Small intestine (tissue), 16 donors: ENCODE measurements at places on chromosomes 16 and 17. TPM values are rescaled to one million over a fixed set of nuclear protein-coding genes. Genes with fewer than 3 reads are reported as not detected.

DNA sequence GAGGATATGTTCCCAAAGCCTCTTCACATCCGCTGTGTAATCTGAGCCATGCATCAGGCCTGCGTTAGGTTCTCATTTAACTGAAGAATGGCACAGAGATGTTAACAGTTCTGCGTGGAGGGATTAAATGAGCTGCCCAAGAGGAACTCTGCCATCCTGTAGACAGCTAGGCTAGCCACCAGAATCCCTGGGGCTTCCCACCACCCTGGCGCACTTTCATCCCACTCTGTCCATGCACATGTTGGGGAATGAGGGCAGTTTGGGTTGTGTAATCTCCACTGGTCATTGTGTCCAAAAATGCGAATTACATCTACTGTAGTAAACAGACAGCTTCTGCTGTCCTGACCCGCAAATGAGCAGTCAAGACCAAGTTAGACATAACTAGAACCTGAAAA, 1.0 kb upstream of the GLG1 start:
- H3K4me1 ChIP-seq, result peaks cover 8% of the 10 kb centered on the region
- no peaks in the 10 kb centered on the region for H3K27me3 ChIP-seq
- H3K27ac ChIP-seq, result no peak overlapping the region
- no peaks in the 10 kb centered on the region for H3K36me3 ChIP-seq
- no peak overlapping the region for H3K4me3 ChIP-seq

PRSS33 gene
- not detected for polyA plus RNA-seq

DNA sequence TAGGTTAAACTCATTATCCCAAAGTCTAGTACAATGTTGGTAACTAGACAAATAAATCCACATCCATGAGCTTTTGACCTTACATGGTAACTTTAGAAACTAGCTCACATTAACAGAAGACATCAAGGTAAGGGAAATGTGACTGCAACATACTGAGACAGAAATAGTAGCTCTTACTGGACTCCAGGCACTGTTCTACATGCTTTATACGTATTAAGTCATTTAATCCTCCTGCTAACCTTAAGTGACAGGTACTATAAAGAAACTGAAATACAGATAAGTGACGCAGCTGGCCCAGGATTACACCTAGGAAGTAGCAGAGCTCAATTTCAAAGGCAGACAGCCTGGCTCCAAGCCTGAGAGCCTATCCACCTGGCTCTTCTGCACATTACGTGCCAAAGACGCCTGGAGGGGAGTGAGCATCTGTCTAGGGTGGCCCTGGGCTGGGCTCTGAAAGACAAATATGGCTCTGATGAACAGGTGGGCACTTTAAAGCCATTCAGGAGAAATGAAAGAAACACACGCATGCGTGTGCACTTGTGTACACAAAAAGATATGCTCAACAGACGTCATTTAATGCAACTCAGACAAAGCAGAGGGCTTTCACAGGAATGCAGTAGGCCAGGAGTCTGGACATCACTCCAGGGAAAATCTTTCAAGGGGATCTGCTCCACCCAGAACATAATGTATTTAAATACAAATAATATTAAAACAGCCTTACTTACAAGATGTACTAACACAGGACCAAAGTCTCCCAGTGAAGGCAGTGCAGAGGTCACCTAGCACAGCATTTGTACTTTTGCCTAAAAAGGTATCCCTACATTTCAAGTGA, 4.4 kb downstream of the ZC3H7A start:
- peaks cover 25% of the 10 kb centered on the region for H3K4me1 ChIP-seq
- no peaks in the 10 kb centered on the region for H3K36me3 ChIP-seq
- H3K27ac ChIP-seq, result peak overlapping the region; percentile 70
- H3K4me3 ChIP-seq, result no peak overlapping the region

- H3K36me3 ChIP-seq, result no peaks in the 10 kb centered on the region
- H3K27me3 ChIP-seq, result no peaks in the 10 kb centered on the region
- no peak overlapping the region for H3K27ac ChIP-seq
- no peak for DNase-seq
Measured at GRCh38 chr17:19744492-19744891, 3.6 kb downstream of the ALDH3A1 start.

GRCh38 chr17:27345141-27345904, 51.4 kb downstream of the WSB1 start:
- H3K36me3 ChIP-seq, result no peaks in the 10 kb centered on the region
- no peak overlapping the region for H3K27ac ChIP-seq
- no peaks in the 10 kb centered on the region for H3K4me1 ChIP-seq
- peak overlapping the region; percentile 21 for H3K4me3 ChIP-seq

SLFN14 gene
- 0.07 TPM for polyA plus RNA-seq

ABCA3 gene
- 2.5 TPM for polyA plus RNA-seq

HAP1 gene
- 0.22 TPM for polyA plus RNA-seq

RRAD gene
- polyA plus RNA-seq, result 0.83 TPM

- no peak overlapping the region for H3K27ac ChIP-seq
- no peak overlapping the region for H3K4me3 ChIP-seq
- DNase-seq, result no peak
Measured at GRCh38 chr17:68824707-68825106, 130.5 kb downstream of the ABCA8 start.

GRCh38 chr16:87815567-87815966, 49.8 kb upstream of the KLHDC4 start:
- DNase-seq, result no peak
- H3K36me3 ChIP-seq, result no peaks in the 10 kb centered on the region
- no peaks in the 10 kb centered on the region for H3K27me3 ChIP-seq
- no peak overlapping the region for H3K4me3 ChIP-seq
- H3K4me1 ChIP-seq, result no peaks in the 10 kb centered on the region
- no peak overlapping the region for H3K27ac ChIP-seq

- H3K27ac ChIP-seq, result no peak overlapping the region
- H3K27me3 ChIP-seq, result no peaks in the 10 kb centered on the region
Measured at GRCh38 chr16:82793528-82794245, 166.9 kb downstream of the CDH13 start.

ST6GALNAC2 gene
- not detected for polyA plus RNA-seq

DNA sequence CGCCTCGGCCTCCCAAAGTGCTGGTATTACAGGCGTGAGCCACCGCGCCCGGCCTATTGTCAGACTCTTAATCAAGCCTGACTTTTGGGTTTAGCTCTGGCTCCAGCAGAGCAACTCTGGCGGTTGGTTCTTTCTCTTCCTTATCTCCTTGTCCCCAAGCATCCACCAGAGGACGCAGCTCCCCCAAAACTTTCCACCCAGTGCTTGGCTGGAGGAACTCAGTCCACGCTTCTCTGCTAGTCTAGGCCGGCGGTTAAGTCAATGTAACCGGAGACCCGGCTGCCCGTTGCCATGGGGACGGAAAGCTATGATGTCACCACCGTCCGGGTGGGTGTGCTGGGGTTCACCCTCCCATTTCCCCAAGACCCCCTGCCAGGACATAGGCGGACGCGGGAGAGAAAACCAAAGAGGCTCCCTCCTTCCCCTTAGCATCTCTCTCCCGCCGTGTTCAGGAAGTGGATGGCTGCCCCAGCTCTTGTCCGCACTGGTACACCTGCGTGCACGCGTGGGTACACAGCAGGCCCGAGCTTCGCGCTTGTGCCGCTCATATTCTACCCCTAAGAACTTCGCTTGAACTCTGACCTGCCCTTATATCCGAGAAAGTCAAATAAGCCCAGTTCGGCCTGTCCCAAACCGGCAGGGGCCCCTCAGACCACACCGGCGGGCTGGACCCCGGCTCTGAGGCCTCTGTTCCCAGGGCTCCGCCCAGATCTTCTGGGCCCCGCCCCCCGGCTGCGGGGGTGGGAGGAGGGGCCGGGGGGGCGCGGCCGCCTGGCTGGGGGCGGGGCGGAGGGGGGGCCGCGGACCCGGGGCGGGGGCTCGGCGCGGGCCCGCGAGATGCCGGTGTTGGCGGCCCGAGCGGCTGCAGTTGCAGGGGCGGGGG, at the start of gene RND2:
RND2 (plus strand) TSS at position 825 of the 883 bp plus-strand sequence. CDS start 117 bp downstream, outside the sequence.
- no peaks in the 10 kb centered on the region for H3K27me3 ChIP-seq
- H3K36me3 ChIP-seq, result no peaks in the 10 kb centered on the region
- DNase-seq, result peak; percentile 69
- H3K4me1 ChIP-seq, result peaks cover 3% of the 10 kb centered on the region

CCL7 gene
- polyA plus RNA-seq, result not detected

KRTAP1-5 gene
- polyA plus RNA-seq, result not detected

DNA sequence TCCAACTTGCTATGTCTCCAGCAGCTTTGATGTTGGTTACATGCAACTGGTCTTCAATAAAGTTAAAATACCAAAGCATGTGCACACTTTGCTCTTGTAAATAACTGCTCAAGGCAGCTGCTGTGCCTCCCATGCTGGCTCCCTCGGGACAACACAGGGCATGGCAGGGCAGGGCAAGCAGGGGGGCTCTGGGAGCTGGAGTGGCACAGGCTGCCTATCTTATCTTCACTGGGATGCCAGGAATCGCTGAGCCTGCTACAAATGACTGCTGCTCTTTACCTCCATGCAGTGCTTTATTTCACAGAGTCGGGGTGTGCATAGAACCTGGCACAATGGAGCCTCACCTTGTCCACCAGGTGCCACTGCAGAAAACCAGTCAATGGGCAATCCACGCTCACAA, 21.8 kb downstream of the PEMT start:
- peaks cover 44% of the 10 kb centered on the region for H3K4me1 ChIP-seq
- no peaks in the 10 kb centered on the region for H3K27me3 ChIP-seq
- H3K27ac ChIP-seq, result no peak overlapping the region
- no peaks in the 10 kb centered on the region for H3K36me3 ChIP-seq
- no peak for DNase-seq

USP7 gene
- 39.6 TPM for polyA plus RNA-seq

DNA sequence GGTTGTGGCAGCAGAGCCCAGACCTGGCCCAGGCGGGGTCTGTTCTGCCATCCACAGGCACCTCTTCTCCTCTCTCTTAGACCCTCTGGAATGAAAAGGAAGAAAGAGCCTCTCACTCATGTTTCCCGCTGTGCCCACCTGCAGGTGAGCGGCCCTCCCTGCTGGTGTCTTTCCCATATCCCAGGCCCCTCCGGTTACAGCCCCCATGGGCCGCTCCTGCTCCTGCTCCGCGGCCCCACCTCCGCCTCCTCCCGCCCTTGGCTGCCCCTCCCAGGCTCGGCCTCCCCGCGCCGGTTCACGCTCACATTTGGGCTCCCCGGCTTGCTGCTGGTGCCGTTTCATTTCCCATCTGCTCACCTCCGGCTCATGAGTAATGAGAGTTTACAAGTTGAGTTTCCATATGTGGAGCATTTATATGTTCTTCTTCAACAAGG, 98.7 kb upstream of the SDK2 start:
- H3K4me1 ChIP-seq, result peaks cover 2% of the 10 kb centered on the region
- peaks cover 9% of the 10 kb centered on the region for H3K27me3 ChIP-seq

CARD14 gene
- polyA plus RNA-seq, result 0.81 TPM

DNA sequence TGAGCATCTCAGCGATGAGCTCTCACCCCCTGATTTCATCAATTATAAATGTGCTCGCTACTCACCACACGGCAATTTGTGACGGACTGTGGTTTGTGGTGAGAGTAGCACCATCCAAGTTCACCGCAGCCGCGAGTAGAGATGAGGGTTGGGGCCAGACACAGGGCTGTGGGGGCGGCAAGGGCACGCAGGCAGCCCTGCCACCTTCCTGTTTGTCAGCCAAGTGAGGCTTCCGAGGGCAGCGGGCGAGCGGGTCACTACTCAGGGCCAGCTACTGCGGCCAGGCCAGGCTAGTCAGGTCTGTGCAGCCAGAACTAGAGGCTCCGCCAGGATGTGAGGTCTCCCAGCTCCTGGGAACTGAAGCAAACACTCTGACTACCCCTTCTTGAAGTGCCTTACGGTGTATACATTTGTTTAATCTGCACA, 39.6 kb upstream of the MEOX1 start:
- no peaks in the 10 kb centered on the region for H3K4me1 ChIP-seq
- no peak for DNase-seq
- H3K36me3 ChIP-seq, result no peaks in the 10 kb centered on the region
- H3K27me3 ChIP-seq, result no peaks in the 10 kb centered on the region

DNA sequence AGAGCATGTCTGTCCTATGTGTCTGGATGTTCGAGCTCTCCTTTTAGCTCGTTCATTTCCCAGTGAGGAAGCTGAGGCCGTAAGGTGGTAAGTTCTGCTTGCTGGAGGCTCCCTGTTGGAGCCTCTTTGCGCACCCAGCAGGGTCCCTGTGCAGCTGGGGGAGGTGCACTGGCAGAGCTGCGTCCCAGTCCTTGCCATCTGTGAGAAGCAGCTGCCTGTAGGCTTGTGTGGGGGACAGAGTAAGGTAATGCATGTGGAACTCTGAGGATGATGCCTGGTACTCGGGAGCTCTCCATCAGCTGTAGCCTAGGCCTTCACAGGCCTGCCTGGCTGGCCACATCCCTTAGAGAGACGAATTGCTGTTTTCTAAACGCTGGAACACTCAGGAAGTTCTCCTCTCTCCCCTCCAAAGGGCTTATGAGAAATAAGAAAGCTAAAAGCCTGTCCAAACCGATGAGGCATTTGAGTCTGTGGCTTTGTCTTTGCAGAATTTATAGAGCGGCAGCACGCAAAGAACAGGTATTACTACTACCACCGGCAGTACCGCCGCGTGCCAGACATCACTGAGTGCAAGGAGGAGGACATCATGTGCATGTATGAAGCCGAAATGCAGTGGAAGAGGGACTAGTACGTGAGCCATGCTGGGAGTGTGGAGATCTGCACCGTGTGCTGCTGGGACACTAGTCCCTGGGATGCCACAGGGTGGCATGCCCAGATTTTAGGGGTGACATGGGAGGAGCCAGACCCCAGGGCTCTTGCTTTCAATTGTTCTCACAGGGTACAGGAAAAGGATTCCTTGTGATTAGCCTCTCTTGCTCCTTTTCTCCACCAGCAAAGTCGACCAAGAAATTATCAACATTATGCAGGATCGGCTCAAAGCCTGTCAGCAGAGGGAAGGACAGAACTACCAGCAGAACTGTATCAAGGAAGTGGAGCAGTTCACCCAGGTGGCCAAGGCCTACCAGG, 1.6 kb downstream of the NDUFB10 start:
- peak overlapping the region; percentile 32 for H3K27ac ChIP-seq
- no peak overlapping the region for H3K4me3 ChIP-seq
- DNase-seq, result peak; percentile 28

DNA sequence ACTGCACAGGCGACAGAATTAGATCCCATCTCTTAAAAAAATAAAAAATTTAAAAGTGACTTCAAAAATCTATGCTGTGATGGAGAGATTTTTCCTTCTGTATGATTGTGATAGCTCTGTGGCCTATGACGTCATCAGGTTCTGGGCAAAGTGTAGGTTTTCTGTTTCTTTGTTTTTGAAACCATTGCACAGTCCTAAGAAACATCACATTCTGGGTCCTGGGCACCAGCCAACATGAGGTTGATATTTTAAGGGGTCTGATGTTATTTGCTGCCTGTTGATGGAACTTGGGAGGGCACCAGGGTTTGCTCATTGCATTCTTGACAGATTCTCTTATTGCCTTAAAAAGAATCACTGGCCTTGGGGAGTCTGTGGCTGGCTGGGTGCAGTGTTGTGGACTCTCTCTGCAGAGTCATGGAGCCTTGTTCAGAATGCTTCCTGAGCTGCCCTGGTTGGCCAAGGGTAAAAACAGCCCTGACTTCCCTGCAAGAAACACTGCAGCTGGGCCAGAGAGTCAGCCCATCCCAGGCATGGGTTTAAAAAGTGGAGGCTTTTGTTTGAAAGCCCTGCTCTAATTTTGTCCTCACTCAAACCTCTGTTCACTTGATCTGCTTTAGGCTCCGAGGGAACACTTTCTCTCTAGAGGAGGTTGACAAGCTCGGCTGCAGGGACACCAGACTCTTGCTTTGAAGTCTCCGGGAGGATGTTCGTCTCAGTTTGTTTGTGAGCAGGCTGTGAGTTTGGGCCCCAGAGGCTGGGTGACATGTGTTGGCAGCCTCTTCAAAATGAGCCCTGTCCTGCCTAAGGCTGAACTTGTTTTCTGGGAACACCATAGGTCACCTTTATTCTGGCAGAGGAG, 10.5 kb upstream of the CYLD start:
- H3K27me3 ChIP-seq, result no peaks in the 10 kb centered on the region
- DNase-seq, result no peak
- peak overlapping the region; percentile 12 for H3K27ac ChIP-seq
- H3K4me3 ChIP-seq, result no peak overlapping the region

- H3K4me1 ChIP-seq, result no peaks in the 10 kb centered on the region
- no peak overlapping the region for H3K4me3 ChIP-seq
- H3K36me3 ChIP-seq, result peaks cover 17% of the 10 kb centered on the region
- no peak overlapping the region for H3K27ac ChIP-seq
Measured at GRCh38 chr16:89742948-89743347, 21.6 kb downstream of the ZNF276 start.
